HFFc6 (cell line): ENCODE measurements at places on chromosomes 6 and 20. TPM values are rescaled to one million over a fixed set of nuclear protein-coding genes. Genes with fewer than 3 reads are reported as not detected.

Gene CMTR1
- total RNA-seq, result 34.6 and 36.8 TPM in 2 replicates

DNA sequence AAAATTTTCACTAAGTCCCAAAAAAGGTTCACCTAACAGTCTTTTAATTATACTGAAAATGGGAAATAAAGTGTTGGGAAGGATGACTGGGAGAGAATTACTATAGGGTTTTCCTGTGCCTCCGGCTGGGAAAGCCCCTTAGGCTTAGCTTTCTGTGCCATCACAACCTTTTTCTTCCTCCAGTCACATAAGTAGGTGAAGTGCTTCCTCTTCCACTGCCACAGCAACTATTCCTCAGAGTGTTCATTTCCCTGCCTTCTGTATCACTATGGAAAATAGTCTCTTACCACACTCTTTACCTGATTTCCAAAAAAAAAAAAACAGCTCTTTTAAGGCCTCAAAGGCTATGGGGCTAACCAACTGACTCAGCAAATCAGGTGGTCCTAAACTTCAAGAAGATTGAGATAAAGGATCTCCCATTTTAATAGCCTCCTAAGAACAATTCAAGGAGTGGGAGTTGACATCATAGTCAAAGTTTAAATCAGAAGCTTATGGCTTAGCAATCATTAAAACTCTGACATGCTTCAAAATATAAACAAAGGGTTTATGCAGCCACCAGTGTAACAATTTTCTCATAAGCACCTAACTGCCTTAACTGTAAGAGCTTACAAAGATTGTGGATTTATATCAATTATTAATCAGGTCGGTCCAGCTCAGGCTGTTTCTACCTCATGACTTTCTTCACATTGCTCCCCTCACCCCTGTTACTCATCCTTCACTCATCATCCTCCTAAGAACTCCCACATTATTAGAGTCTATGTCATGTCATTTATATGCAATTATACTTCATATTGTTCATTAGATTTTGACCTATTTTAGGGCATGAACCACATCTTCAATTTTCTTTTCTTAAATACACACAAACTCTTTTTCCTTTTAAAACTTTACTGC is 95.3 kb downstream of the RNGTT start:
- peak; percentile 41 for DNase-seq

GRCh38 chr20:42945234-42945994 is 244.3 kb downstream of the PTPRT start:
- no peak for DNase-seq

Gene TRIM31
- not detected in 3 replicates for total RNA-seq

GRCh38 chr20:62925076-62925419 is 1.3 kb downstream of the DIDO1 start:
- no peak for DNase-seq

DNA sequence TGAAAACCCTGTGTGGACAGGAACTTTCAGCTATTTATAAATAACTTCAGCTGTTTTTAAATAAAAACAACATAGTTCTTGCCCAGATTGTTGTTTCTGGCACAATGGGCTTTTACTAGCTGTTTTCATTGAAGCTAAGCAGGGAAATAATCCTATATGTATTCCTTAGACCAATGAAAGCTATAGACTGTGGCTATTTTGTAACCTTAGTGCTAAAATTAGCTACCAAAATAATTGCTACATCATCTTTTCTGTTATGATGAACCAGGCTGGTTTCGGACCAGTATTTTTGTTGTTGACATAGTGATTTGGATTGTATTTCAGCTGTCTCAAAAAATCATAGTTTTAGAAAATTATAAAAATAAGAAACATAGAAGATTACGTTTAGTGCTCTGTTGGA is 13.7 kb downstream of the PHF3 start:
- no peak for DNase-seq

Gene TMEM181
- 27.5 to 34.0 TPM (median 30.5 TPM) in 3 replicates for total RNA-seq
